ENCODE measurements at places on chromosomes 11 and 22. TPM values are rescaled to one million over a fixed set of nuclear protein-coding genes. Genes with fewer than 3 reads are reported as not detected.

DNA sequence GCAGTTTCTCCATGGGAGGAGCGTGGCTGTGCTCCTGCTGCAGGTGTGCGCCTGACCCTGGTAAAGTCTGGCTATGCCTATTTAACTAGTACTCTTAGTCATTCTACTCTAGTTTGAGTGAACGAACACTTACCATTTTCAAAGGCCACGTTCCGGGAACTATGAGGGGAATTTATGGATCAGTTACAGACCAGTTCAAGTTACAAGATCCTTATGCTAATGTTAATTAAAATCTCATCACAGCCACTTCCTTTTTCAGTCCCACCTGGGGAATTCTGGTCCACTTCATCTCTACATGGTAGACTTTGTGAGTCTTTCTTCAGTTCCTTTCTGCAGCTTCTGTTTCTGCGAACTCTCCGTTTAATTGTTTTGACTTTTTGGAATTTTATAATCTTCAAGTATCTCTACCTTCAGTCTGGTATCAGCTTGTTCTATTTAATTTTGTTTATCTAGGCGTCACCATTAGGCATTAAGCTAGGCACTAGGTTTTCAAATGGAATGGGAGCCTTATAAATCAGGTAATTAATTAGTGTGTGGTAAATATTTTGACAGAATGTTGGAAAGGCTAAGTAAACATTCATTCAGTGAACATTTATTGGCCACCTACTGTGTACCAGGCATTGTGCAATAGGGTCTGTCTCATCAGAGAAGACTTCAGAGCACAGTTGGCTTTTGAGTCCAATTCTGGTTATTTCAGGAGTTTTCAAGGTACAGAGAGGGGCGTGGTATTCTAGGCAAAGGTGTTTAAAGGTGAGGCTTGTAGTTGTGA, 78.9 kb downstream of the GRK3 start:
- no peaks in the 10 kb centered on the region for H3K36me3 ChIP-seq
- DNase-seq = no peak
- peak overlapping the region; percentile 6 for H3K27ac ChIP-seq
- no peak overlapping the region for H3K4me3 ChIP-seq
- H3K27me3 ChIP-seq = no peaks in the 10 kb centered on the region

The APOL4 gene
- not detected for total RNA-seq

DNA sequence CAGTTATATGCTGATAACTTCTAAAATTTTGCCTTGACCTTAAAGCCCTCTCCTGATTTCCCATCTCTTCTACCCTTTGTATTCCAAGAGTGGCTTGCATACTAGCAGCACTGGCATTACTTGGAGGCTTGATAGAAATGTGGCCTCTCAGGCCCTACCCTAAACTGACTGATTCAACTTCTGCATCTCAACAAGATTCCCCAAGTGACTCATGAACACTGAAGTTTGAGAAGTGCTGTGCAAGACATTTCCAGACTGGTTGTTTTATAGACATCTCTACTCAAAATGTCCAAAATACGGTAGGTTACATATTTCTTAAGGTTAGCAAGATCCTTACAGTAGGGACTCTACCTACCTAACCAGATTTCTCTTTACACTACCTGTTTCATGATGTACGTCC, 48.6 kb downstream of the SESN3 start:
- no peak for DNase-seq
- no peak overlapping the region for H3K4me3 ChIP-seq
- no peaks in the 10 kb centered on the region for H3K4me1 ChIP-seq
- no peaks in the 10 kb centered on the region for H3K27me3 ChIP-seq
- H3K36me3 ChIP-seq = no peaks in the 10 kb centered on the region
- no peak overlapping the region for H3K27ac ChIP-seq

DNA sequence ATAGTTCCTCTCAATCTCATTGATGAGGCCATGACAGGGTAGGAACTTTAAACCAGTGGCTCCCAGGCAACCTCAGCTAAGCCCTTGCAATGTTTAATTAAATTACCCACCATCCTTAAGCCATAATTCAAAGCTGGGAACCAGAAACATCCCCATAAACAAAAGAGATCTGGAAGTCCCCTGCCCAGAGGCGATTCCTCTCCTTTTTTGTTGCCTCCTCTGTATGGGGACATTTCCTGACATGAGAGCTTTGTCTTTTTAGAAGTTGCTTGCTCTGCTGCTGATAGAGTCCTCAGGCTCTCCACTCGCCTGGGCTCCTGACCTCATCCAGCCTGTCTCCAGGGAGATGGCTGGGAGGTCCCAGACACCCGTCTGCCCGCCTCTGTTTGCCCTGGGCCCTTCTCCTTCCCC, 3.2 kb downstream of the DTX4 start:
- no peak for DNase-seq
- H3K4me3 ChIP-seq = peak overlapping the region; percentile 4
- peak overlapping the region; percentile 65 for H3K27ac ChIP-seq
- H3K27me3 ChIP-seq = no peaks in the 10 kb centered on the region

DNA sequence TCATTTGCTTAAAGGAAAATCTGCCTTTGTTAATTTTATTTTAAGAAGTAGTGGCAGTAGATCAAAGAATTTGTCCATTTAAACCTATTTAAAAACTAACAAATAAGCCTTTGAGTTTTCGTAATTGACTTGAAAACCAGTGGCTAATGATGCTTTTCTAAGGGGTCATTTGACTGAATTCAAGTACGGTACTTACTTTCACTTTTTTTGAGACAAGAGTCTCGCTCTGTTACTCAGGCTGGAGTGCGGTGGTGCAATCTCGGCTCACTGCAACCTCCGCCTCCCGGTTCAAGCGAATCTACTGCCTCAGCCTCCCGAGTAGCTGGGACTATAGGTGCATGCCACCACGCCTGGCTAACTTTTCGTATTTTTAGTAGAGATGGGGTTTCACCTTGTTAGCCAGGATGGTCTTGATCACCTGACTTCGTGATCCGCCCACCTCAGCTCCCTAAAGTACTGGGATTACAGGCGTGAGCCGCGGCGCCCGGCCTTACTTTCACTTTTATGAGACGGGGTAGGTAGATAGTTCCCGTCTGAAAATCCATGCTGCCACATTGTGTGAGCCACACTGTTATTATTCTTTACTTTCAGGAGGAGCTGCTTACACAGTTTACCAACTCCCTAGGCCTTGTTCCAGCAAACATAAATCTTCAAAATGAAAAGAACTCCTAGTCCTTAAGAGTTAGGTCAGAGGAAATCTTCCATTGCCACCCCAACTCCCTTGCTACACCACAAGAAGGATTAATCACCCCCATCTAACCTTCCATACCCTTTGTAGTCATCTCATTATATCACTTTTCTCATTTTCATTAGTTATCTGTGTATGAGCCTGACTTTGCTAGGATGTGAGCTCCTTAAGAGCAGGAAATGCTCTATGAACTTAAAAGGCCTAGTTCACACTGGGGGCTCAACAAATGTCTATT, 926.6 kb upstream of the CCDC90B start:
- no peak for DNase-seq
- no peaks in the 10 kb centered on the region for H3K27me3 ChIP-seq
- H3K27ac ChIP-seq = no peak overlapping the region
- H3K4me3 ChIP-seq = no peak overlapping the region
- no peaks in the 10 kb centered on the region for H3K4me1 ChIP-seq
- no peaks in the 10 kb centered on the region for H3K36me3 ChIP-seq

DNA sequence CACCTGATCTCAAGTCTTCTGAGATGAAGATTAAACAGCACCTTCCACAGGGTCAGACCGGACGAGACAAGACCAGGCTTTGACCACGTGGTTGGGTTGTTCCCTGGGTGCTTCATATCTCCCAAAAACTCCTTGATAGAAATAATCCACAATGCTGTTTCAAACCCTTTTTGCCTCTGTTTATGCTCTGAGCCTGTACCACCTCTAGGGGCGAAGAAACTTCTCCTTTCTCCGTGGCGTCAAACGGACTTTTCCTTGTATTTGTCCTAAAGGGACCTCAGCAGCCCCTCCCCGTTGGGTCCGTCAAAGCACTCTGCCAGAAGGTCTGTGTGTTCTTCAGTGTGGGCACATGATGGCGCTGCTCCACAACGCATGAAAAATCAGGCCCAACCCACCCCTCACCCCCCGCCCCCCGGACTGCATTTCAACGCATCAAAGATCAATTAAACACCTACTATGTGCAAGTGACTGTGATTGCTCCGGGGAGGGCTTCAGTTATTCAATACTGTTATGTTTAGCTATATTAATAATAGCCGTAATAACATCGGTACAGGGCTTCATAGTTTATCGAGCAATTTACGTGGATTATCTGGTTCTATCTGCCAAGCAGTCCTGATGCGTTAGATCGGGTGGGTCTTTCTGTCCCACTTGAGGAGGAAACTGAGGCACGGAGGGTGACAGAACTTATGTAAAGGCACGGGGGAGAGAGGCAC, 17.3 kb upstream of the EIF3D start:
- H3K27me3 ChIP-seq = no peaks in the 10 kb centered on the region
- H3K4me3 ChIP-seq = no peak overlapping the region
- H3K27ac ChIP-seq = no peak overlapping the region
- DNase-seq = peak; percentile 72
- peaks cover 2% of the 10 kb centered on the region for H3K4me1 ChIP-seq

GRCh38 chr22:29654882-29655281, 51.4 kb downstream of the NF2 start:
- no peak overlapping the region for H3K27ac ChIP-seq
- no peaks in the 10 kb centered on the region for H3K27me3 ChIP-seq
- DNase-seq = no peak
- H3K4me3 ChIP-seq = no peak overlapping the region
- no peaks in the 10 kb centered on the region for H3K4me1 ChIP-seq
- H3K36me3 ChIP-seq = no peaks in the 10 kb centered on the region

GRCh38 chr11:3894128-3894731, 38.8 kb downstream of the STIM1 start:
- no peaks in the 10 kb centered on the region for H3K4me1 ChIP-seq
- no peak for DNase-seq
- H3K4me3 ChIP-seq = no peak overlapping the region
- H3K27ac ChIP-seq = no peak overlapping the region
- H3K27me3 ChIP-seq = no peaks in the 10 kb centered on the region

- no peak overlapping the region for H3K4me3 ChIP-seq
- no peaks in the 10 kb centered on the region for H3K36me3 ChIP-seq
- H3K4me1 ChIP-seq = peaks cover 5% of the 10 kb centered on the region
- H3K27ac ChIP-seq = no peak overlapping the region
- DNase-seq = no peak
Measured at GRCh38 chr11:122746050-122746478, 90.5 kb downstream of the UBASH3B start.

DNA sequence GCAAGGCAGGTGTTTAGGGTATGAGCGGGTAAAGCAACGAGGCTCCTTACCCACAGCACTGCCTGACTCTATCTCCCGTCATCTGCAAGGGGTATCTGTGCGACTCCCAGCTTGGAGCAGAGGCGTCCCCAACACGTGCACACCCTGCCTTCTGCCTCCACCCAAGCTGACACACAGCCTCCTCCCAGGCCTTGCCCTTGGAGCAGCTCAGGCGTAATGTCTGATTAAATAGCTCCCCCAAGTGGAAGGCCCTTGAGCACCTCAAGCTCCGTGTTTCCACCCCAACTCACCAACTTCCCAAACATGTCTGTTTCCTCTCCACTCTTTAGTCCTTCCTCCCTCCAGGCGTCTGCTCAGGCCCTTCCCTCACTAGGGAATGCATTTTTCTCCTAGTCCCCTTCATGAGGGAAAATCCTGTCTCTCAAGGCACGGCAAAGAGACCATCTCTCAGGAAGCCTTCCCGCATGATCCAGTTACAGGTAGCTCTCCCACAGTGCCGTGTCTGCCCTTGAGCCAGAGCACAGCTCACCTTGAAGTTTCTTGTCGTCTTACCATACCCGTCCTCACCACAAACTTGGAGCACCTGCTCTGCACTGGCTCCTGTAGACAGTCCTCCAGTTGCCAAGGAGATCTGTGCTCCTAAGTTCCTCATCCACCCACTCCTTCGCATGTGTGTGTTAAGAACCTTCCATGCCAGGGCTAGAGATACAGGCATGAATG, 15.8 kb downstream of the CYB5R2 start:
- no peak overlapping the region for H3K4me3 ChIP-seq
- no peaks in the 10 kb centered on the region for H3K4me1 ChIP-seq
- peak overlapping the region; percentile 7 for H3K27ac ChIP-seq
- DNase-seq = peak; percentile 53
- peaks cover 20% of the 10 kb centered on the region for H3K36me3 ChIP-seq
- H3K27me3 ChIP-seq = no peaks in the 10 kb centered on the region

The HOATZ gene
- total RNA-seq = not detected

DNA sequence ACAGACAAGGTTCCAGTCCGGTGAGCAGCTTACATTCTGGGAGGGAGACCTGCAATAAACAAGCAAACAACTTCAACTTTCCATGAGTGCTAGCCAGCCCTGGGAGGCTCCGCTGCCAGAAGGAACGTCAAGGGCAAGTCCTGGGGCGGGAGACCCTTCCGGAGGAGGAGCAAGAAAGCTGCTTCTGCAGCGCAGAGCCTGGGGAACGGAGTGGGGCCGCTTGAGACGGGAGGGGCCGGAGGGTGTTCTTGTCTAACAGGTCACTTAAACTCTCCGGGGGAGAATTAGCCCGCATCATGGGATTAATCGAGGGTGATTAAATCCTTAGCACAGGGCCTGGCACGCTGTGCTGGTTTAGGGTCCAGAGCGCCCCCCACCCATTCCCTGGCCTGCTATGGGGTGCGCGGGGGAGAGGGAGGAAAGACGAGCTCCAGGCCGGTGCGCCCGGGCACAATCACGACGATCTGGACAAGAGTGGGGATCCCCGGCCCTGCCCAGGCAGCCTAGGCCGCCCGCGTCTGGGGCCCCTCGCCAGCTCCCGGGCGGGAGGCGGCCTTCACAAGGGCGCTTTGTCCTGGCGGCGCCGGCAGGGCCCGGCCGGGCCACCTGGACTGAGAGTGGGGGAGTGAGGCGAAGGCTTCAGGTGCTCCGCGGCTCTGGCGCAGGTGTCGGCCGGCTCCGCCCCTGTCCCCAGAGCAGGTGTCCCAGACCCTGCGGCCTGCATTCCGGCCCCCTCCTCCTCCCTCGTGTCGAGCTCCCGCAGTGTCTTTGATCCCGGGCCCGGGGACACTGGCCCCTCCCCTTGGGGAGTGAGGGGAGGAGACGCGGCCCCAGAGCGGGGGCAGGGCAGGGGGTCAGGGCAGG, 663 bp upstream of the LARGE2 start:
- peak; percentile 98 for DNase-seq
- peak overlapping the region; percentile 93 for H3K27ac ChIP-seq
- H3K36me3 ChIP-seq = no peaks in the 10 kb centered on the region
- no peaks in the 10 kb centered on the region for H3K27me3 ChIP-seq
- H3K4me3 ChIP-seq = peak overlapping the region; percentile 56

DNA sequence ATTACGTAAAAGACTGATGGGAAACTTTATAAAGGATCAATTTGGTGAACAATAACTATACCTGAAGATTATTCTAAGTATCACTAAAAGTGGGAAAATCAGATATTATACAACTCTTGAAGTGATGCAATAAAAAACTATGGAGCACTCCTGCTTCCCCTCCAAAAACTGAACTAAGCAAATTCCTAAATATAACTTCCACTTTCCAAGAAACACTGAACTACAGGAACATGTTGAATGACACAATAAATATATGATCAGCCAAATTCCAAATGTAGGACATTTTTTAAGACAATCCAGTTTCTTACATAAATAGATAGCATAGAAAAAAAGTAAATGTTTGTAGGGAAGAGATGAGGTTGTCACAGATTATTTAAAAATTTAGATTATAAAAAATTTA, 102.1 kb upstream of the APOA1 start:
- no peaks in the 10 kb centered on the region for H3K36me3 ChIP-seq
- no peaks in the 10 kb centered on the region for H3K27me3 ChIP-seq
- H3K27ac ChIP-seq = no peak overlapping the region
- no peaks in the 10 kb centered on the region for H3K4me1 ChIP-seq
- DNase-seq = no peak
